ENCODE measurements at places on chromosomes 7 and 10.

DNA sequence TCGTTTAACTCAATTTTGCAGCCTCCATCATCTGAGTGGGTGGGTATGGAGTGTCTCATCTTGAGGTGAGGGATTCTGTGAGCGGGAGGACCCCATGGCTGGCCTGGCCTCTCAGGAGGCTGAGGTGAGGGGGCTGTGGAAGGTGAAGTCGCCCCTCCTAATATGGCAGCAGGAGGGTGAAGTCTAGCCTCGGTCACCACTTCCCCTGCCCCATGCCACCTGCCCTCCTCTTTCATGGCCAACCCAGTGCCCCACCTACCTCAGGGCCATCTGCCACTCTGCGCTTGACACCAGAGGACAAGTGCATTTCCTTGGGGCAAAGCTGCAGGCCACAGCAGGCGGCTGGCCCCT is 8.7 kb downstream of the RASGEF1A start:
- no peak for DNase-seq

DNA sequence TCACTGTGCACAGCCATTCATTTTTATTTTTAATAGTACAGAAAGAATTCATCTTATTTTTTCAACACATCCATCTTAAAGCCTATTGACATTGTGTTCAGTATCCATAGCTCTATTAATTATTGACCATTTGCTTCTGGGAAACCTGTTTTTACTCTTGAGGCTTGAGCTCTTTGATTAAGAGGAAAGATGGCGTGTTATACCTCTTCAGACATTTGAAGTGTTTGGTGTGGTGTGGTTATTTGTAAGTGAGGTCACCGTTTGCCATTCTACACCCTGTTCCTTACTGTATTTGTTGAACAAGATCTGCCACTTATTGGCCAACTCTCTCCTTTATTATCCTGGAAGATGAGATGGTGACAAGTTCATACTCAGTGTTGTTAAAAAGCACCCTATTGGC is 18.4 kb downstream of the C7orf57 start:
- DNase-seq = no peak

- DNase-seq = peak; percentile 51
Observed at GRCh38 chr10:115355162-115355760, 262.1 kb downstream of the ATRNL1 start.

DNA sequence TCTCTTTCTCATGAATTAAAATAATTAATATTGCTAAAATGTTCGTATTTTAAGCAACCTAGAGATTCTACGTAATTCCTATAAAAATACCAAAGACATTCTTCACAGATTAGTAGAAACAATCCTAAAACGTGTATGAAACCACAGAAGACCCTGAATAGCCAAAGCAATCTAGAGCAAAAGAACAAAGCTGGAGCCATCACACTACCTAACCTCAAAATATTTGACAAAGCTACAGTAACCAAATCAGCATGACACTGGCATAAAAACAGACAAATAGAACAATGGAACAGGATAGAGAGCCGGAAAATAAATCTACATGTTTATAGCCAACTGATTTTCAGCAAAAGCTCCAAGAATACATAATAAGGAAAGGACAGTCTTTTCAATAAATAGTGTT is 105.5 kb upstream of the PTN start:
- no peak for DNase-seq

- DNase-seq = peak; percentile 14
Observed at GRCh38 chr10:17255512-17255911, 27.5 kb downstream of the VIM start.

GRCh38 chr7:102836977-102837376 is 75.8 kb upstream of the LRRC17 start:
- no peak for DNase-seq

- no peak for DNase-seq
Observed at GRCh38 chr10:133528845-133529575, 1.8 kb downstream of the CYP2E1 start.

- peak; percentile 68 for DNase-seq
Observed at GRCh38 chr10:29634764-29635625, at the start of gene SVIL. TSS of gene SVIL (minus strand) at chr10:29634971. CDS start at chr10:29555058, 79,913 bp downstream.

DNA sequence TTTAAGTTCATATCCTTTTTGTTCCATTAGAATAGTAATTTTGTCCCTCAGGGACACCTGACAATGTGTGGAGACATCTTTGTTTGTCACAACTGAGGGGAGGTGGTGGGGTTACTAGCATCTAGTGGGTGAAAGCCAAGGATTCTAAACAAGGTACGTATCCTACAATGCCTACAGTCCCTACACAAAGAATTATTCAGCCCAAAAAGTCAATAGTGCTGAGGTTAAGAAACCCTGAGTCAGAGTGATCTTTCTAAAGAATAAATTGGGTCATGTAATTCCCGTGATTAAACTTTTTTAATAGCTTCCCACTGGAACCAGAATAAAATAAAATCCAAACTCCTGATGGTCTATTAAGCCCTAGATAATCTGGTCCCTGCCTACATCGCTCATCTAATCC is 2.7 kb upstream of the ANXA7 start:
- DNase-seq = no peak

- peak; percentile 28 for DNase-seq
Observed at GRCh38 chr10:33001908-33002492, 44.0 kb upstream of the ITGB1 start.

DNA sequence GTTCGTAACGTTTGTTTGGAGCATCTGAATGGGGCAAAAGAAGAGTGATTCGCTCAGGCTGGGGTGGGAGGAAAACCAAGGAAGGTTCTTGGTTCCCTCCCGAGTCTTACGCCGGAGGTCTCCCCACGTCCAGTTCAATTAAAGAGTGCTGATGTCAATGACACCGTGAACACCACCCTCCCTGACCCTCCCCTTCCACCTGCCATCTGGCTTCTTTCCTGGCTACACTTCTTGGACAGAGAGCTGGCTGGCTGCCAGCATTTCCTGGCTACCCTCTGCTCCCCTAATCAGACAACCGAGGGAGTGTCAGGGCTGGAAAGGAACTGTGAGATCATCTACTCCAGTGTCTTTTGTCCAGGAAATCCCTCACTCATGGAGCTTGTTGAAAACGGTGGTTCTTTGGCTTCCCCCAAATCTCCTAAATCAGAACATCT is 24.1 kb upstream of the FFAR4 start:
- no peak for DNase-seq

DNA sequence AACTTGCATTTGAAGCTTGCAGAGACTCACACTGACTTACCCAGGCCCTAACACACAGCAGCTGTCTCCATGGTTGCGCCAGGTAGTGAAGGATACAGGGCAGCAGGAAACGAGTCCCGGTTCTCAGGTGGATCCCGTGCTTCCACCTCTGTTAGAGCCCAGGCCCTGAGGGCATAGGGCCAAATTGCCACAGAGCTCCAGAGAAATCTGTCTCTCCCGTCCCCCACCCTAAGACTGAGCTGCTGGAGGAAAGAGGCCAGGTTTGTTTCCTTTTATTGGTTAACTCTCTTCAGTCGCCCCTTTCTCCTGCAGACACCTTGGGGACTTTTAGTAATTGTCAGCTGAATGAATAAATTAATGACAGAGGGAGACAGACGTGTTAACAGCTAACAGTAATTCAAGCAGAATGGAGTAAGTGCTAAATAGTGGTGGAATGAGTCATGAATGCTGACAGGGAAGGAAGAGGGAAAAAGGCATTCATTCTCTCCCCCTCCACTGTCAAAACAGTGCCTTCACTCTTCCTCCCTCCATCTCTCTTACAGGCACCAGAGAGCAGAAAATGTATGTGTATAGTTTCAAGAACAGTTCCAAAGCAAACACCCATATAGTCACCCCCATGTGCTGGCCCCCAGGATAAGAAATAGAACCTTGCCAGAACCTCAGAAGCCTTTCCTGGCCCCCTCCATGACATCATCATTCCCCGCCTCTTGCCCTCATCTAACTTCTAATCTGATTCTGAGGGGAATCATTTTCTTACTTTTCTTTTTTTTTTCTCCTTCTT is 16.8 kb upstream of the DLG5 start:
- no peak for DNase-seq

GRCh38 chr10:31875608-31876007 is 53.0 kb downstream of the ARHGAP12 start:
- no peak for DNase-seq

DNA sequence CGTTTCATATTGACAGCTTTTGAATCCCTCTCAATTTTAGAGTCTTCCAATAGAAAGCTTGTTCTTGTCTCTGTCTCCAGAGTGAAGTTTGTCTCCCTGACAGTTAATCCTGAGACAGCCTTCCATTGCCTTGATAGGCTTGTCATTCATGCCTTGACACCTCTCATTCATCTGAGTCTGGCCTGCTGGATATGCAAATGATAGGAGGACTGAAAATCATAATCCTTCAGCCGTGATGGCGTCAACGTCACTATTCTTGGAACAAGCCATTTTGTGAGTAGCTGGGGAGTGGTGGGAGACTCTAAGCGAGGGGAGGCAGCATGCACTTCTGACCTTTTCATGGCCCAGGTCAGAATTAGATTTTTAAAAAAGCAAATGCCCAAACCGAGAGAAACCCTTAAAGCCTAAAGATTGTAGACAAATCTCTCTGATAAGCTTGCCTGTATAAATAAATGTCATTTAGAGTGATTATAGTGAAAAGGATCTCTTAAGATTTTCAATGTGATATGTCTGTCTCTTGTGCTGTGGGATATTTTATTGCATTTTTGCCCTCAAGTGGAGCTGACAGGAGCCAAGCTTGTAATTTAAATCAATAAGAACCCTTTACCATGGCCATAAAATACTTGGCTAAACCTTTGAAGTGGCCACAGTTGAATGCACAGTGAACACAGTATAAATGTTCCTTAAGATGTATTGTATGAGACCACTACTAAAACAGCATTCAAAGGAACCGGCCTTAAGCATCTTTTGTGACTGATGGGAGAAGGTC is 148.8 kb downstream of the SNX10 start:
- DNase-seq = no peak

DNA sequence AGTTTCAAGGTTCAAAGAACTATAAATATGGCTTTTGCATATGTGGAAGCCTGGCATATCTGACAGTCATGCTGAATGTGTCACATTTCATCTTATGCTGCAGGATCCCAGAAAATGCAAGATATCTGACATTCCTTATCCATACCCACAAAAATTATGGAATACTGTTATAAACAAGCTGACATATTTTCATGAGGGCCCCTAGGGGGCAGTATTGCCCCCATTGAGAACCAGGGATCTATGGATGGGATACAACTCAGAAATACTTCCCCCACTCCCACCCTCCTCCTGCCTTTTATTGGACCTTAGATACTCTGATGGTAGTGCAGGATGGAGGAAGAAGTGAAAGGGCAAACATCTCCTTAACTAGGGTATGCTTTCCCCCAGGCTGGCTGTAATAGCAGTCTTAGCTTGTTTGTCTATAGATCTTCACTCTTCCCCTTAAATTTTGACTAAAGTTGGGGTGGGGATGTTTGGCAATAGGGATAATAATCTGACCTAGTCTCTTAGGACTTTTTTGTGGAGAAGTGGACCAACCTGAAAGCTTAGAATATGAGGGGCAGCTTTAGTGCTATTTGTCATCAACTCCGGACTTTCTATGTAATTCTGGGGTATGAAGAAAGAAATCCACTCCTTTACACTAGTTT is 3.5 kb upstream of the GNGT1 start:
- peak; percentile 55 for DNase-seq

GRCh38 chr10:98353170-98353569 is 61.8 kb downstream of the PYROXD2 start:
- peak; percentile 32 for DNase-seq

- DNase-seq = no peak
Observed at GRCh38 chr10:132487241-132488135, 50.1 kb upstream of the INPP5A start.

DNA sequence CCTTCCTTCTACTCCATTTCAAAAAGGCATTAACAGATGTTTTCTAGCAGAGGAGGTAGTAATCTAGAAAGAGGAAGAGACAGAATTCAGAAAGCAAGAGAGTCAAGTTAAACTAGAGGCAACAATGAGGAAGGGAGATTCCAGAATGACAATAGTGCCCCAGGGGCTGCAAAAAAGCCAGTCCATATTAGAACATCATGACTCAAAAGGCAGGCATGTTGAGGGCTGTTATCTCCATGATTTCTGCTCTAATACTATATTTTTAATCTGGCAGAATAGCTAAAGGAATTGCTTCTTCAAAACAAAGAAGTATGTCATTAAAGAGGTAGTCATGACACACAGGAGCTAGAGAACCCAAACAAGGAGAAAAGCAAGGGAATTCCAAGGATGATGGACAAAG is 599.6 kb downstream of the INHBA start:
- DNase-seq = peak; percentile 65

GRCh38 chr7:24828891-24829661 is 71.8 kb upstream of the GSDME start:
- peak; percentile 60 for DNase-seq

DNA sequence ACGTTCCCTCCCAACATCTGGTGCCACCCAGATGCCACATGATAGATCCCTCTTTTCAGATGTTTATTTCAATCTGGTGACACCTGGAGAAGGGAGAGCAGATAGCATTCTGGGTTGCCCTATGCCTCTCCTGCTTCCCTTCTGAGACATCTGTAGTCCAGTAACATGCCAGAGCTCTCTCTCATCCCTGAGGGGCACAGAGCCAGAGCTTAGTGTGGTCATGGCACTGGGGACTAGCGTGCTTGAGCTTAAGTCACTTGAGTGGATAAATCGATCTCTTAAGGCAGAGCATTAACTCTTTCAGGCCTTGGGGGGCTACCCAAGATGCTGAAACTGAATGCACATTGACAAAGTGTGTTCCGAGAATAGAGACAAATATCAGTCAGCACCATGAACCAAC is 47.9 kb downstream of the WNT2 start:
- no peak for DNase-seq

GRCh38 chr7:98760201-98760651 is 109.6 kb downstream of the TMEM130 start:
- DNase-seq = no peak

GRCh38 chr10:79483948-79484347 is 28.4 kb upstream of the EIF5AL1 start:
- no peak for DNase-seq

Measured in suppressor macrophage (primary cell).